ENCODE measurements at places on chromosomes 13 and 19.

- no peak for DNase-seq
These were observed 1353.3 kb downstream of the UQCRFS1 start for GRCh38 chr19:27859689-27860088.

GRCh38 chr13:45011198-45011597 lies 21.9 kb downstream of the GPALPP1 start:
- no peak for DNase-seq

- peak; percentile 84 for DNase-seq
These were observed 13.5 kb downstream of the PPP1R13L start for GRCh38 chr19:45391346-45391745.

GRCh38 chr19:5150902-5151741 lies 182.2 kb downstream of the KDM4B start:
- no peak for DNase-seq

DNA sequence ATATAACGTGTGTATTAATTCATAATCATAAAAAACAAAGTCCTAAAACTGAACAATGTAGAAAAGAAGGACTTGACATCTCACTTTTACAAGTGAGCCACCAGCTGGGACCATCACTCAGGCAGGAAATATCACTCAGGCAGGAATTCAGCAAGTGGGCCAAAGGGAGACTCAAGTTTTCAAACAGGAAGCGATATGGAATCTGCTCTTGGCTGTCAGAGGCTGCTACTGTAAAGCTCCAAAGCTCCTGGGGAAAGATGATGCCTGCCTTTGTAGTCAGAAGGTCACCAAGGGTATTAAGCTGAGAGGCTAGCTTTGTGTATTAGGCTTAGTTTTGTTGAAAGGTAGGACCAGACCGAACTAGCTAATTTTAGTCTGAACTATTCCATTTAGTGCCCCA lies 5.5 kb upstream of the AKAP11 start:
- no peak for DNase-seq

- no peak for DNase-seq
These were observed 6.5 kb downstream of the ARHGEF18 start for GRCh38 chr19:7355151-7355820.

- no peak for DNase-seq
These were observed 713.5 kb downstream of the DIAPH3 start for GRCh38 chr13:59450229-59450628.

GRCh38 chr19:51114087-51114729 lies 6.0 kb upstream of the CTU1 start:
- DNase-seq = peak; percentile 98

DNA sequence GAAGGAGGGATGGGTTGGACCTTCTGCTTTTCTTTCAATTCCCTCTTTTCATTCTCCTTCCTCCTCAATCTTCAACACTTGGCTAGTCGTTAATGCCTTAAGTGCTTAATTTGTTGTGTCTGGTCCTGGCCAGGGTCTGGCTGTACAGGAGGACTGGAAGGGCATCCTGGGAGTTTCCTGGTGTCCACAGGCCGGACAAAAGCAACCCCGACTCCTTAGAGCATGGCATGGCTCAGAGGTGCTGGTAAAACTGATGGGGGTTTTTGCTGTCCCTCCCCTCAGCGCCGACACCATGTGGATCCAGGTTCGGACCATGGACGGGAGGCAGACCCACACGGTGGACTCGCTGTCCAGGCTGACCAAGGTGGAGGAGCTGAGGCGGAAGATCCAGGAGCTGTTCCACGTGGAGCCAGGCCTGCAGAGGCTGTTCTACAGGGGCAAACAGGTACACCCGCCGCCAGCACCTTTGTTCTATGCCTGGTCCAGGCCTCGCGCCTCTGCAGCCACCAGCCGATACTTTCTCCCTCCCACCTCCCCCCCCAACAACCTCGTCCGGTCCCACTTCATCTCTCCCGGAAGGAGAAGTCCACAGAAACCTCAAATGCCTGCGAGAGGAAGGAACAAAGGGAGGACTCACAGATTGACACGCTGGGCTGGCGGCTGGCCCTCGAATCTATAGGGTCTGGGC lies 1.4 kb downstream of the UHRF1 start:
- DNase-seq = peak; percentile 86

- DNase-seq = no peak
These were observed 30.4 kb downstream of the NWD1 start for GRCh38 chr19:16750081-16750480.

GRCh38 chr19:54160854-54161253 lies 1.3 kb upstream of the LENG1 start:
- no peak for DNase-seq

DNA sequence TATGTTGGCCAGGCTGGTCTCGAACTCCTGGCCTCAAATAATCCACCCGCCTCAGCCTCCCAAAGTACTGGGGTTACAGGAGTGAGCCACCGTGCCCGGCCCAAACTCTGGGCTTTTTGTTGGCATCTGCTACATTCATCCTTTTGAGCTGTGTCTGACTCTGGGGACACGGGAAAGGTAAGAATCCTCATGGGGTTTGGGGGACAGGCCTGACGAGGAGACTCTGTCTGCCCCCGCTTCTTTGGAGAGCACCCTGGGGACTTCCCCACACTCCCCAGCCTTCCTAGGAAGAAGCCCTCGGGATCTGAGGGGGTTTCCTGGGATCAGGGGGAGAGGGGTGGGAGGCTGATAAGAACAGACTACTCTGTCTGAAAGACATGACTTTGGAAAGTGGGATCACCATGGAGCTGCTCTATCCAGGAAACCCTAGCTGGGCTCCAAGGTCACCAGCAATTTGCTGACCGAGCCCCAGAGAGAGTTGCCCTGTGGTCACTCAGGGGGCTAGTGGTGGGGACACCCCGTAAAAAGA lies 8.1 kb upstream of the FCER2 start:
- no peak for DNase-seq

DNA sequence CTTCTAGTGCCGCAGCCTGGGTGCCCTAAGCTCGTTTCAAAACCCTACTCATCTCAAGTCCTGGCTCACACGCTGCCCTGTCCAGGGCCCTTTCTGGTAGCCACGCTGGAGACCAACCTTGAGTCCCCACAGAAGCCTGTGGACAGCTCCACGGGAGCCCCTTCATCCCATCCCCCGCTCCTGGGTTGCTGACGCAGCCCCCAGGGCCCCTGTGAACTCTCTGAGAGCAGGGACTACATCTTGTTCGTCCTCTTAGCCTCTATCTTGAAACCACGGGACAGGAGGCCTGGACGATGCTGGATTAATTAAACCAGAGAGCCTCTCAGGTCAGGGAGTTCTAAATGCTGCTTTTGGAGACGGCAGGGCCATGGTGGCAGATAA lies 7.4 kb downstream of the MLLT1 start:
- DNase-seq = no peak

- DNase-seq = no peak
These were observed 9.1 kb upstream of the SERTAD3 start for GRCh38 chr19:40453151-40453735.

DNA sequence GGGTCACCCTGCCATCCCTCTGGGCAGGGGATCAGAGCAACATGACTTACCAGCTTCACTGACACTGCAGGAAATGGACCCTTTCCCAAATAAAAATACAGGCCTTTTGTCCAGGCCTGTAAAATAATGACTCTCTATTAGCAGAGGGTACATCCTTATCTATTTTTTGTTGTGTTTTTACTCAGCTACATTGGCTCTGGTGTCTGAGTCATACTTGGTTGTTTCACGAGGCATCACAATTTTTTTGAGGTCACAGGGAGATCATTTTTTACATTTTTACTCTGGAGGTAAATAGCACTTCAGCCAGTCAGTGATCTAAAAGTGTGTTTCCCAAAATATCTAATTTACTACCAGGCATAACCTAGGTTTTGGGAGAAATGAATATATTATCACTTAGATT lies 6.9 kb upstream of the HTR2A start:
- no peak for DNase-seq

- DNase-seq = peak; percentile 97
These were observed 290.8 kb upstream of the PCDH9 start for GRCh38 chr13:67520886-67521285.

DNA sequence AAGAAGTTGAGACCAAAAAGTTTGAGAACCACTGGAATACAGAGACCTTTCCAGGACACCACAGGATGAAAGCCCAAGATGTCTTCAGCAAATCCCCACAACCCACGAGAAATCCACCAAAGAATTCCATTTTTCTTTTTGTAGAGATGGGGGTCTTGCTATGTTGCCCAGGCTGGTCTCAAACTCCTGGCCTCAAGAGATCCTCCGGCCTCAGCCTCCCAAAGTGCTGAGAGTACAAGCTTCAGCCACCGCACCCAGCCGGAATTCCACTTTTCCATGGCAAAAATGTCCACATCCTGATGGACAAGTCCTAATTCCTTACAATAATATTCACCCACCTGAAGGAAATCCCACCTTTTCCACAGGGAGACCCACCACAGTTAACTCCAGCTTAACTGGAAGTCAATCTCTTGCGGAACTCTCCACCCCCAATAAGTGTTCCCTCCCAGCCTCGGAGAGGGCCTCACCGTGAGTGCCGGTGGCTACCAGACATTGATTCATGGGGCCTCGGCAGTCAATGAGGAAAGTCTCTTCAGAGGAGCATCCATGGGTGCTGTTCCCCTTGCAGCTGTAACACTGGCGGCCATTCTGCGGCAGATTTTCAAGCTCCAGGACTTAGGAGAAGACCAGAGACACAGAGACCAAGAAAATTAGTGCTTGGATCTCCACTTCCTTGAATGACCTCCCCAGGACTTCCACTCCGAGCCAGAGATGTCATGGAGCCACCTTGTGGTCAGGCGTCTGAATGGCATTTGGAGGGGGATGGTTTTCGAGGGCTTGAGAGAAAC lies 12.3 kb upstream of the CADM4 start:
- DNase-seq = peak; percentile 83

DNA sequence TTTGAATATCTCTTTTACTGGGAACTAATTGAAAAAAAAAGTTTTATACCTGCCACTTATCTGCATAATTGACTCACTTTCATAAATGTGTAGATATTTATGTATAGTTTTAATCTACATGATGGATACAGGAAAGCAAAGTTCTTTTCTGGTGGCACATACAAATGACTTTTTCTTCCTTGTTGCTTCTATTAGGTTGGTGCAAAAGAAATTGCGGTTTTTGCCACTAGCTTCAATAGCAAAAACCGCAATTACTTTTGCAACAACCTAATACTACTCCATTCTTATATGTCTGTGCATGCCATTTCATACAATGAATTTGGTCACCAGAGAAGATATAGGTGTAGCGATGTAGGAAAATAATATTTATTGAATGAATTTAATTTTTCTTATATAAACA lies 344.5 kb upstream of the PCDH20 start:
- no peak for DNase-seq

GRCh38 chr13:32857689-32858088 lies 158.5 kb upstream of the KL start:
- DNase-seq = no peak

DNA sequence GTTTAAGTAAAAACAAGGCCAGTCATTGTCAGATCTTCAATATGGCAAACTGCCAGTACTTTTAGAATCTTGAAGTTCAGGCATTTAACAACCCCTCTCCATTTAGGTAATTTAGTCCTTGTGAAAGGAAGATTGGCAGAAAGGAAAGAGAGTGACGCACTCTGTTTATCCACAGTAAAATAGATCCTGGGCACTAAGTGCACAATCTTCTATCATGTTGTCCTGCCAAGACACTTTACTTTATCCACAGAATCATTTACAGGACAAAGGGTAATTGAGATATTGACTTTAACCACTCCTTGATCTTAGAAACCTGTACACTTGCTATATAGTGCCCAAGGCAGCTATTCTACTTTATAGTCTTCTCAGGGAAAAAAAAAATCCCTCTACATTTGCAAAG lies 786.4 kb upstream of the SLITRK1 start:
- no peak for DNase-seq

DNA sequence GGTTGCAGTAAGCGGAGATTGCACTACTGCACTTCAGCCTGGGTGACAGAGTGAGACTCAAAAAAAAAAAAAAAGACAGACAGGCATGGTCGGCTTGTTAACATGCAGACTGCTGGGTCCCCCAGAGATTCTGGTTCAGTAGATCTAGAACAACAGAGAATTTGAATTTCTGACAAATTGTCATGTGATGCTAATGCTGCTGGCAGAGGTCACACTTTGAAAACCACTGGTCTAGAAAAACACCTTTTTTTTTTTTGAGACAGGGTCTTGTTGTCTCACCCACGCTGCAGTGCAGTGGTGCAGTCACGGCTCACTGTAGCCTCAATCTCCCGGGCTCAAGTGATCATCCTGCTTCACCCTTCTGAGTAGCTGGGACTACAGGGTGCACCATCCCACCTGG lies 7.7 kb upstream of the LRFN3 start:
- no peak for DNase-seq

GRCh38 chr19:5900976-5901375 lies 2.6 kb downstream of the NDUFA11 start:
- DNase-seq = no peak

DNA sequence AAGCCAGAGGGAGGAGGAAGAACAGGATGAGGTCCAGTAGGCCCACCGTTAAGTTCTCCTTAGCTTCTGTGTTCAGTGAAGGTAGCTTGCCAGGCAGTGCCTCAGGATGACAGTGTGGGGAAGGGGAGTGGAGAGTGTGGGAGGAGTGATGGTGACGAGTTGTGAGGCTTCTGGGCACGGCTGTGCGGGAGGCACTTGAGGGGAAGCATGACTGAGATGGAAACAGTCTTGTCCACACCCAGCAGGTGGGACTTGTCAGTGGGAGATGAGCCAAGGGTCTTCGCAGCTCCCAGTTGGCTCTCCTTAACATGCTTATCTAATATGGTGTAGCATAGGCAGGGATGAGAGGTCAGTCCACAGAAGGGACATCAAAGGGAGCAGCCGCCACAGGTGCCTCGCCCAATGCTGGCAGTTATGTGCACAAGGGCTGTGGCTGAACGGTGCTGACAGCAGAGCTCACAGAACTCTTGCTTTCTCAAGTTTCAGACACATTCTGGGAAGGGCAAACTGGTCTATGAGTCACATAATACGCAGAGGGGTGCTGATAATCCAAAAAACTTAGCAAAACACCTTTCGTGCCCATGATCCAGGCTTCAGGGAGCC lies 47.5 kb downstream of the OXGR1 start:
- DNase-seq = no peak

- no peak for DNase-seq
These were observed 1.2 kb downstream of the PCDH9 start for GRCh38 chr13:67228916-67229315.

DNA sequence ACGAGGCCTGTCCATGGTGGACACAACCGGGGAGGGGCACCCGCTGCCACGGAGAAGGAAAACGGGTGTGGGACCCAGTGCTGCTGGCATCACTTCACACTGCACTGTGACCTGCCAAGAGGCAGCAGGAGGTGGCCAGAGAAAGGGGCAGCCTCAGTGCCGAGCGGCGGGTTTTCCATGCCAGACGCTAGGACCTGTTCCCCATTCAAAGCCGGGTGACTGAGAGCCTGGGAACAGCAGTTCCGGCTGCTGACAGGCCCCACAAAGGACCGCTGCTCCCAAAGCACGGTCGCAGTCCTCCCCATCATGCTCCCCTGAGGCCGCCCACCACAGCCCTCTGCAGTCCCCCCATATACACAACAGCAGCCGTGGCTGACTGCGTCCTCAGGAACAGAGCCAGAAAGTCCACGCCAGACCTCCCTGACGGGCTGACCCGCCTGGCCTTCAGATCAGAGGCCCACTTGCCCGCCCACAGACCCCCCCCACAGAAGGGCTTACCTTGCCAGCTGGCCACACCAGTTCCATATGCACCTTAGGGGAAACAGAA lies 5.4 kb downstream of the AKAP8 start:
- DNase-seq = no peak

Measured in MV-4-11 (cell line).